NCI-H446 treated with DMSO at 0.1 percent for 48 hours (cell line): ENCODE measurements at places on chromosomes 12 and 14.

GRCh38 chr14:60233251-60233650 lies 15.8 kb upstream of the PPM1A start:
- no peak for DNase-seq

GRCh38 chr14:56474419-56475022 lies 105.1 kb upstream of the TMEM260 start:
- DNase-seq, result no peak

DNA sequence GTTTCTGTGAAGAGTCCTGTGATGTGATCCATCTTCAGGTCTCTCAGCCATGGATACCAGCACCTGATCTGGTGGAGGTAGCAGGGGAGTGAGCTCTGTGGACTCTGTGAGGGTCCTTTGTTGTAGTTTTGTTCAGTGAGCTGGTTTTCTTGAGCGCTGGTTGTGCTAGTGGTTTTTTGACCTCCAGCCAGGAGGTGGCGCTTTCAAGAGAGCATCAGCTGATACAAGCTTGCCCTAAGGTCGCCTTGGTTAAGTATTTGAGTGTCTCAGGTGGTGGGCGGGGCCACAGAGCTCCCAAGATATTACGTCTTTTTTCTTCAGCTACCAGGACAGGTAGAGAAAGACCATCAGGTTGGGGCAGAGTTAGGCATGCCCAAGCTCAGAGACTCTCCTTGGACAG lies 139.7 kb downstream of the TTLL5 start:
- no peak for DNase-seq

DNA sequence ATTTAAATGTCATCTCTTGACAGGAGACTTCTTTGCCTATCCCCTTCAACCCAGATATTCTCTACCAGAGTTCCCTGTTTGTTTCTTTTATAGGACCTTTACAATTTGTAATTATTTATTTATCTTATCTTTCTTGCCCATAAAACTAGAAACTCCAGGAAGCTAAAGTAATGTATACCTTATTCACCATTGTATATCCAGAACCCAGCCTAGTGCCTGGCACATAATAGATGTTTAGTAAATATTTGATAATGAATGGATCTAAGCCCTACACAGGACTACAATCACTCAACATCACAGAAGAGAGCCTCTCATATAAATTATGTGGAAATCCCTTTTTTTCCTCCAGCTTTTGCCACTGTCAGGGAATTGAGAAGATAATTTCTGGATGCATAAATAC lies 125.6 kb upstream of the CNOT2 start:
- no peak for DNase-seq

GRCh38 chr12:39771456-39771855 lies 151.9 kb upstream of the ABCD2 start:
- no peak for DNase-seq

DNA sequence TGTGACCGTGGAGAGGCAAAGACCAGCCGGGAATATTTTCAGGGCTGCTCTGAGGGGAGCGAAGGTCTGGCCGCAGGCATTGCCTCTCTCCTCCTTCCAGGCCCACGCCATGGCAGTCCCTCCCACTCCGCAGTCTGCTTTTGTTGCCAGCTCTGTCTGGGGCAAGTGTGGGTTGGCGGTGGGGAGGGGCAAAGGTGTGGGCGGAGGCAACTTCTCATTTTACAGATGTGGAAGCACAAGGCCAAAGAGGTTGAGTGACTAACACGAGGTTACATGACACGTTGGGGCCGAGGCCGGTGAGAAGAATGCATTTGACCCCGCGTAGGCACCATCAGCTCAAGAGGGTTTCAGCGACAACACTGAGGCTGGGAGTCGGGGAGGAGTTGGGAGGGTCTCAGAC lies 6.1 kb upstream of the FAIM2 start:
- no peak for DNase-seq

- DNase-seq, result no peak
Measured at GRCh38 chr12:73181244-73181643, 909.1 kb downstream of the TRHDE start.

- DNase-seq, result no peak
Measured at GRCh38 chr12:84604551-84604950, 308.0 kb downstream of the SLC6A15 start.

- DNase-seq, result peak; percentile 88
Measured at GRCh38 chr12:93571365-93571924, 1.0 kb upstream of the SOCS2 start.

DNA sequence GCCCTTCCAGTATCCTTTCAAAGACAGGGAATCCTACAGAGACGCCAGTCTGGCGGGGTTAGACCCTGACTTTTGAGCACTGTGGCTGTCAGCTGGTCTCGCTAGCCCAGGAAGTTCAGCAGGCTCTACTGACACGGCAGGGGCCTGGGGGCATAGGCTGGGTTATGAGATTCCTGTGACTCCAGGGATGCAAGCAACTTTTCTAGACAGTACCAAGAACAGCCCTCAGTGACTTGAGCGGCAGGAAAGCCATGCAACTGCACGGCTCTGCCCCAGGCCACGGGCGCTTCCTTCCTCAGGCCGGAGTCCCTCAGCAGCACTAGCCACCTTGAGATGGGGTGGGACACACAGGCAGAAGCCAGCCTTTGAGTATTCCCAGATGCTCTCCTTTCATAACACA lies 5.1 kb upstream of the SIVA1 start:
- DNase-seq, result no peak

DNA sequence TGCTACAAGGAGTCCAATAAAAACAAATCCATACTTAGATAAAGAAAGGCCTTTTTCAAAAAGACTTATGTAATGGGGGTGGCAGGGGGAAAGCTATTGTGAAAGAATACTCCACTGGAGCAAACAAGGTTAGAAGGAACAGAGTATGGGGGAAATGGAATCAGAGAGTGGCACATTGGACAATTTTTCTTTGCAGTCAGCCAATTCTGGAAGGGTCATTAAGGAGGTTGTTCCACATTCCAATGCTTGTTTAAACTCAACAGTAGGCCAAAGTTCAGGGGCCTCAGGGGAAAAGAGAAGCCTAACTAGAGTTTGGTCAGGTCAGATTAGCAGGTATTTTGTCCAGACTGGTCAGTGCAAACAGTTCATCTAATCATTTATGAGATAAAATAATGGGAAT lies 105.2 kb upstream of the RESF1 start:
- DNase-seq, result no peak

DNA sequence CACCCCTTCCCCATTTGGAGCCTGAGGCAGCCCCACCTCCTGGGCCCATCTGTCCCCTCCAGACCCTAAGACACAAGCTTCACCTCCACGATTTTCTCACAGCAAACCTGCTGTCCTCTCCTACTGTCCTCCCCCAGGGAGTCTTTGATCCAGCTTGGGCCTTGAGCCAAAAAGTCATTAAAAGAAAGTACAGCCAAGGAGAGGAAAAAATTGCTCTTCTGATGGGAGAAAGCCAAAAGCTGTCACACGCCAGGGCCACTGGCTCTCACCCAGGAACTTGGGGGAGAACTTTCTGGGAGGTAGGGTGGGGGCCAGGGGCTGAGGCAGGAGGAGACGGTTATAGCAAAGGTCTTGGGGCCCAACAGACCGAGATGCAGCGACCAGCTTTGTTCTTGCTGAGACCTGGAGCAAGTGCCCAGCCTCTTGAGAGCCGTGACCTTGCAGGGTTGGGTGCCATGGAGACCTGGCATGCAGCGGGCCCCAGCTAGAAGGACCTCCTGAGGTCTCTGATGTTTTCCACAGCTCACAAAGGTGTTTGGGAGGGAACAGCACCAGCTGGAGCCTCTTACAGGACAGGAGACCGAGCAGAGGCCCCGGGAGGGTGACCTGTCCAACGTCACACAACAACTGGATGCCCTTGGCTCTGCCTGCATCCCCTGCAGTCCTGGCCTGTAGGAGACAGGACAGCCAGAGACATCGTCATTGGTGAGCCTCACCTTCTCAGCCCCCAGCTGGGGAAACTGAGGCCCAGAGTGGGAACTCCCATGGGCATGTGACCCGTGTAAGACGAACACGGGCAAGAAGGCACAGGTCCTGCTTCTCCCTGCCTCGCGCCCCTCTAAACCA lies 124.5 kb downstream of the CALM1 start:
- peak; percentile 94 for DNase-seq

GRCh38 chr12:49060237-49061156 lies at the start of gene KMT2D:
Gene KMT2D (minus strand): TSS chr12:49060794. CDS start chr12:49055324, 5,470 bp downstream.
- peak; percentile 89 for DNase-seq

GRCh38 chr14:95052016-95052585 lies 105.2 kb downstream of the DICER1 start:
- DNase-seq, result no peak

DNA sequence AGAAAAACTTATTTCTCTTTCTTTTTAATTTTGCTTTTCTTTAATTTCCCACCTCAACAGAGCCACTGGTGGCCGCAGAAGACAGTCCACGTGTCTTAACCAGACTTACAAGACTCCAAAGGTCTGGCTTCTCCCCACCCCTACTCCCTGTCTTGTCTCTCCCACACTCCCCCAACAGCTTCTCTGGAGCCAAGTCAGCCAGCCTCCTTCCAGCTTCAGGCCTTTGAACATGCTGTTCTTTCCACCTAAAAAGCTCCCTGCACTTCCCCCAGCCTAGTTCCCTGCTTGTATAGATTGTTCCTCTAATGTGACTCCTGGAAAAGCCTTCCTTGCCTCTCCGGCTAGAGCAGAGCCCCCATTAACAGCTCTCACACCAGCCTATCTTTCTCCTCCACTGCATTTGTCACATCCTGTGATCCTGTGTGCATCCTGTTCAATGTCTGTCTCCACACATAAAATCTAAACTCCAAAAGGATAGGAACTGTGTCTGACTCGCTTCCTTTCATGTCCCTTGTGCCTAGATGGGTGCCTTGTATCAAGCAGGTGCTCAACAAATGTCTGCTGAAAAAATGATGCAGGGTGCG lies 7.8 kb upstream of the DYNLL1 start:
- no peak for DNase-seq

- DNase-seq, result no peak
Measured at GRCh38 chr14:76098047-76098446, 53.7 kb upstream of the GPATCH2L start.

DNA sequence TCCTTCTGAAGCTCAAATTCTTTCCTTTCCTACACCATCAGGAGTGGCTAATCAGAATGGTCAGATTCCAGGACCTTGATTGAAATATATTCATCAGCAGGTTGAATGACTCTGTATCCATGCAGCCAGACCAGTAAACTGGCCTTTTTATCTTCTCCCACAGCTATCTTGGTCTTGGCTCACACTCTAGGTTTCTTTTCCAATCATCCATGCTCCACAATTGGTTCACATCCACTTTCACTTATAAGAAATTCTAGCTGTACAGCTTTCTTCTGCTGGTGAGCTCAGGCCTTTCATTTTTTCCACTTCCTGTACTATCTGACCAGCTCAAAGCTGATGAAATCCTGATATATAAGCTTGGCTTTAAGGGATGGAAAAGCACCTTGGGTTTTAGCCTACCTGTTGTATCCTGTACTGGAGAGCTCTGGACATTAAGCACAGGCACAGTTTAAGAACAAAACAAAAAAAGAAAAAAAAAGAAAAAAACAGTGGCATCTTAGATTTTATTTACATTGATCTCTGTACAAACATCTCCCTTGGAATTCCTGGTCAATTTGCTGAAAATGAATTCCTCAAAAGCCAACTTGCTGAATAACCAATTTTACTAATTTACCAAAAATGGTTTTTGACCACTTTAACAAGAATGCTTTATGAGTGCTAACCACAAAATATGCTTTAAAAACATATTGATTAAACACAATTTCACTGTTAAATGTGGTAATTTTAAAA lies 91.6 kb upstream of the PAWR start:
- DNase-seq, result no peak

GRCh38 chr14:40599725-40600124 lies 1007.0 kb upstream of the LRFN5 start:
- DNase-seq, result no peak

GRCh38 chr14:62097072-62097471 lies 334.9 kb downstream of the SNAPC1 start:
- DNase-seq, result no peak

GRCh38 chr14:24414732-24415420 lies 14.6 kb downstream of the CBLN3 start:
- DNase-seq, result no peak

GRCh38 chr14:97350894-97351731 lies 553.9 kb downstream of the VRK1 start:
- no peak for DNase-seq

DNA sequence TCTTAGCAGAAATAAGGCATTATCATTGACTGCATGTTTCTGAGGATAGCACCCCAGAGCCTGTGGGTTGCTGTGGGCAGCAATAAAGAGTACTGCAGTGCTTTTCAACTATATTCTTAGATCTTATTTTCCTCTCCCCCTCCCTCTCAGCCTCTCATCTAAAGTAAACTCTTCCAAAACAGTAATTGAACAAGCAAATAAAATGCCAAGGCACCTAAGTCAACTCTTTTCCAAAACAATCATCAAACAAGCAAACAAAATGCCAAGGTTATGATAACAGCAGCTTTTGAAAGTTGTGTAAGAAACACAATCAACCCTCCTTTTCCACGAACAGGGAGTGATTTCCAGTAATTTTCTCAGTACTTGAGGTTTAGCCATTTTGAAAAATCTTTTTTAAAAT lies 1542.6 kb downstream of the AACS start:
- DNase-seq, result no peak

- no peak for DNase-seq
Measured at GRCh38 chr14:44291366-44291915, 215.6 kb downstream of the FSCB start.

DNA sequence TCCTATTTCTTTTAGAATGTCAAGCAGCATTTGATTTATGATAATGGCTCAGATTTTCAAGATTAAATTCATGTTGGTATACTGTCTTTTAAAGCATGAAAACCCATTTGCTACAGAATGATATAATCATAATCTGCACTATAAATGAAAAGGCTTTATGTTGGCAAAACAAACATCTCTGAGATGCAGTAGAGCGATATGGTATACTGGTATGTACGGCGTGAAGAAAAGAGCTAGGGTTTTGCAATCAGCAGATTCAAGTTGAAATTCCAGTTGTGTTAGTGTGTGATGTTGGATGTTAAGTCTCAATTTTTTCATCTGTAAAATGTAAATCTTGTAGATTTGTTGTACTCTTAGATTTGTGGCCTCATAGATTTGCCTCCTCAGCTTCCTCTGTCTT lies 53.2 kb upstream of the DYRK2 start:
- no peak for DNase-seq

GRCh38 chr12:120168337-120168736 lies 26.2 kb downstream of the GCN1 start:
- no peak for DNase-seq

GRCh38 chr12:54370171-54370730 lies 6.0 kb upstream of the GPR84 start:
- no peak for DNase-seq

- no peak for DNase-seq
Measured at GRCh38 chr12:60071759-60072191, 475.9 kb downstream of the SLC16A7 start.

GRCh38 chr12:3869865-3870264 lies 3.3 kb downstream of the PARP11 start:
- DNase-seq, result no peak

DNA sequence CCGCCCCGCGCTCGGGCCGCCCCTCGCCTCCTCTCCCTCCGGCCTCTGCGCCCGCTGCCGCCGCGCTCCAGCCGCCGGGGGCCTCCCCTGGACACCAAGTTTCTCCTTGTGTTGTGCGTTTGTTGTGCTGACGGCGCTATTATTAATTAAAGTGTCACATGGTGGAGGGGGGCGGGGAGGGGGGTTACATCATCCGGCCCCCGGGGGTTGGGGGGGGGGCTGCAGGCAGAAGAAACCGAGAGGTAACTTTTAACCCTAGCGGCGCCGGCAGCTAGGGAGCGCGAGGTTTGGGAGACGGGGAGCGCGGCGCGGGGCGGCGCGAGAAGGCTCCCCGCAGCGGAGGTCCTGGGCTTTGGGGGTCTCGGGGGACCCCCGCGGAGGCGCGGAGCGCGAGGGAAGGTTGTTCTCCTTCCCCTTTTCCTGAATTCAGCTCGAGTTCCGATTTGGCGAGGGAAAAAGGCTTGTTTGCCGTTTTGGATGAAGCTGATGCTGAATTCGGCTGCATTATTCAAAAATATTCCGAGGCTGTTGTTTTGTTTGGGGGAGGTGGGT lies at the start of gene HRK:
Gene HRK (minus strand): TSS at position 117 of the 552 bp plus-strand sequence. CDS start 134 bp downstream, outside the sequence.
- peak; percentile 33 for DNase-seq
